ENCODE measurements at places on chromosomes 3 and 15. TPM values are rescaled to one million over a fixed set of nuclear protein-coding genes. Genes with fewer than 3 reads are reported as not detected.

Gene TTLL13
- total RNA-seq: not detected

Gene PEX11A
- total RNA-seq: 10.5 TPM

Gene HDAC11
- total RNA-seq: 10.6 TPM

Gene DPH6
- total RNA-seq: 7.1 TPM

Gene SCAANT1
- not detected for total RNA-seq

Gene GABRA5
- not detected for total RNA-seq

Gene OXTR
- total RNA-seq: under 0.01 TPM

Gene GCHFR
- total RNA-seq: 6.8 TPM

Gene DPH3
- total RNA-seq: 25.1 TPM

Gene TADA3
- total RNA-seq: 32.7 TPM
